ENCODE measurements at places on chromosomes 7 and 10.

DNA sequence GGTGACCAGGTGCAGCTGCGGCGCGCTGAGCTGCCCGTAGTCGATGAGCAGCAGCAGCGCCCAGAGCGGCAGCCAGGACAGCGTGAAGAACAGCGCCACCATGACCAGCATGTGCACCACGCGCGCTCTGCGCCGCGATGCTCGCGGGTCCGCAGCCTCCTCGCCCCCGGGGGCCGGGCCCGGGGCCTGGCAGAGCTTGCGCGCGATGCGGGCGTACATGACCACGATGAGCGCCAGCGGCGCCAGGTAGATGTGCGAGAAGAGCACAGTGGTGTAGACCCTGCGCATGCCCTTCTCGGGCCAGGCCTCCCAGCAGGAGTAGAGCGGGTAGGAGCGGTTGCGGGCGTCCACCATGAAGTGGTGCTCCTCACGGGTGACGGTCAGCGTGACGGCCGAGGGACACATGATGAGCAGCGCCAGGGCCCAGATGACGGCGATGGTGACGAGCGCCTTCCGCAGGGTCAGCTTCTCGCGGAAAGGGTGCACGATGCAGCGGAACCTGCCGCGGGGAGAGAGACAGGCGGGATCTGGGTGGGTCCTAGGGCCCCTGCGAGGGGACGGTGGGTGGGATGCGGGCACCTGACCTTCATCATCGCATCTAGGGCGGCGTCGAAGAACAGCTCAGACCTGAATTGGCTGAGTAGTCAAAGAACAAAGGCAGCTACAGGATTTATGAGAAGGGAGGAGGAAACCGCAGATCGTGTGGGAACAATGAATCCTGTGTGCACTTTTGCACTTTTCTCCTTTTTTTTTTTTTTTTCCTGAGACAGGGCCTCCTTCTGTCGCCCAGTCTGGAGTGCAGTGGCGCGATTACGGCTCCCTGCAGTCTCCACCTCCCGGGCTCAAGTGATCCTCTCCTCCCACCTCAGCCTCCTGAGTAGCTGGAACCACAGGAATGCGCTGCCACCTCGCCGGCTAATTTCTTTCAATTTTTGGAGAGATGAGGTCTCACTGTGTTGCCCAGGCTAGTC, 22.4 kb upstream of the PPA1 start:
- peak; percentile 24 for ATAC-seq

- ATAC-seq = no peak
Measured at GRCh38 chr7:54632696-54633095, 90.5 kb downstream of the VSTM2A start.

DNA sequence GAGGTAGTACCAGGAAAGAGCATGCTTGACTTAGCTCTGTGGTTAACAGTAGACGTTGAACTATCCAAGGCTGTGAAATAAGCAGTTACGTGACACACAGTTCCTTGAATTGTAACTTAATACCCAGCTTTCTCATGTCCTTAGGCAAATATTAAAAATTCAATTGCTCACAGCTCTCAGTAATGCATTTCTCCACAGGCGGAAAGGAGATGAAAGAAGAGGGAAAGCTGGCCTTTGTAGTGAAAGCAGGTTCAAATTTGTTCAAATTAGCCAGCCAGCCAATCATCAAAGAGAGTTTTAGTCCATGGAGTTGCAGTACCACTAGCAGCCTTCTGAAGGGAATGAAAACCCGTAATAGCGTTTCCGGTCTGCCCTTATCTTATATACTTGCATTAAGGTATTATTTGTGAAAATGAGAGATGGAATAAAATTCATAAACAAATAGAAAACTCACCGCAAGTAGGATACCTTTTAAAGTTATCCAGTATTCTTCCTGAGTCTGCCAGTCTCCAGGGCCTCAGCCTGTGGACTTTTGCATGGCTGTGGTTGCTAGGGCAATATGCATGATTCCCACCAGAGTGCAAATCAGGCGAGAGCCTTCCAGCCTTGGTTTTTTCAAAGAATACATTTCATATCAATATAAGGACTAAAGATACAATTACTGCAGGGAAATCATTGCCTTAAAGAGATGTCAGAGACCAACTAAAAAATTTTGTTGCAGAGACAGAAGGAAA, 795.5 kb downstream of the TNS3 start:
- ATAC-seq = peak; percentile 66

- peak; percentile 34 for ATAC-seq
Measured at GRCh38 chr7:44284216-44284615, 41.2 kb downstream of the CAMK2B start.

DNA sequence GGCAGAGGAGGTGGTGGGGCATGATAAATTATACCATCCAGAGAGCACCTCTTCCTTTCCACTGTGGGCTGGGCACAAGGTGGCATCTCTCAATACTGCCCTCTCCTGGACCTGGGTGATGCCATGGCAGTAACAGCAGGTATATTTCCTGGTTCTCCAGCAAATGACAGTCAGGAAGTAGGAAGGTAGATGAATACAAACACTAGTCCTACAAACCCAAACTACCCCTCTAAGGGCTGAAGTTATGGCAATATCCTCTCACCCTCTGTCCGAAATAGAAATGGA, 1004.9 kb downstream of the KCNMA1 start:
- ATAC-seq = no peak

DNA sequence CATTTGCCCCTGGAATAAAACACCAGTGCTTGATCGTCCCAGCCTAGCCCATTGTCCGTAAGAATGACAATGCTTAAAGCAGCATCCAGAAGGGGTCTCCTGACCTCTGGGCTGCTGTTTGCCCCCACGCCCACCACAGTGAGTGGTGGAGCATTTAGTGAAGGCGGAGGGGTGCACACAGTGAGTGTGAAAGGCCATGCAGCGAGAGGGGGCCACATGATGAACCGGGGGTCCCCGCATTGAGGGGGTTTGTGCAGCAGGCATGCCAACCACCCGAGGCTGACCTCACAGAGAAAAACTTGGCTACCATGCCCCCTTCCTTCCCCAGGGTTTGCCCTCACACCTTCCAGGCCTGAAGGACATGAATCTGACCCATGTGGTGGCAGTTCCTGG, 28.4 kb downstream of the CPXM2 start:
- no peak for ATAC-seq

DNA sequence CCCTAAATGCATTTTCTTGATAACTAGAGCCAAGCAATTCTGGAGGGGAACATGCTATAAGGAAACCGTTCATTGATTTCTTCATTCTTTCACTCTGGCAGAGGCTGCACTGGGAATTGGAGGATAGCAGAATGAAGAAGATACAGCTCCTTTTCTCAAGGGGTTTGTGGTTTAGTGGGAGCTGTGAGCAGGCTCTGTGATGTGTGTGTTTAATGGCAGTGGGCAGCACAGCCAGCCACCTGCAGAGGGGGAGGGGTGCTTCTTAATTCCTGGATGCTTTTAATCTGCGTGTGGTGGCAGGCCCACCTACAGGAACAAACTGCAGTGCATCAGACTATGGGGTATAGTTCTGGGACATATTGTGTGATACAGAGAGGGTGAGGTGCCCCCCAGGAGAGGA, 31.9 kb downstream of the RPS24 start:
- no peak for ATAC-seq

DNA sequence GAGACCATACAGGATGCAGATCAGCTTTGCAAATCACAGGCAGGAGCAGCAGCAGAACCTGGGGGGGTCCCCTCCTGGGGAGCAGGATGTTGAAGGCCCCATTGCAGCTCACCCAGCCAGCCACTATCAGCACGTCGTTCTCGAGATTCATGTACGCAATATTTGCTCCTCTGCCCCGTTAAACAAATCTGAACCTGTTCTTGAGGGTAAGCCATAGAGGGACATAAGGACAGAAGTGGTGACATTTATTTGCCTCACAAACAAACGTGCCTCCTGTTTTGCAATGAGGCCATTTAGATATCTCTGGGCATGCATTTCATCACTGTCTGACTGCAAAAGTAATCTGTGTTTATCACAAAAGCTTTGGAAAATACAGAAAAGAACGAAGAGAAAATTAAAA, 87.3 kb upstream of the BAIAP2L1 start:
- ATAC-seq = no peak

- no peak for ATAC-seq
Measured at GRCh38 chr7:103752995-103753394, 236.5 kb downstream of the RELN start.

GRCh38 chr10:52390388-52390787, 76.3 kb downstream of the DKK1 start:
- ATAC-seq = no peak

DNA sequence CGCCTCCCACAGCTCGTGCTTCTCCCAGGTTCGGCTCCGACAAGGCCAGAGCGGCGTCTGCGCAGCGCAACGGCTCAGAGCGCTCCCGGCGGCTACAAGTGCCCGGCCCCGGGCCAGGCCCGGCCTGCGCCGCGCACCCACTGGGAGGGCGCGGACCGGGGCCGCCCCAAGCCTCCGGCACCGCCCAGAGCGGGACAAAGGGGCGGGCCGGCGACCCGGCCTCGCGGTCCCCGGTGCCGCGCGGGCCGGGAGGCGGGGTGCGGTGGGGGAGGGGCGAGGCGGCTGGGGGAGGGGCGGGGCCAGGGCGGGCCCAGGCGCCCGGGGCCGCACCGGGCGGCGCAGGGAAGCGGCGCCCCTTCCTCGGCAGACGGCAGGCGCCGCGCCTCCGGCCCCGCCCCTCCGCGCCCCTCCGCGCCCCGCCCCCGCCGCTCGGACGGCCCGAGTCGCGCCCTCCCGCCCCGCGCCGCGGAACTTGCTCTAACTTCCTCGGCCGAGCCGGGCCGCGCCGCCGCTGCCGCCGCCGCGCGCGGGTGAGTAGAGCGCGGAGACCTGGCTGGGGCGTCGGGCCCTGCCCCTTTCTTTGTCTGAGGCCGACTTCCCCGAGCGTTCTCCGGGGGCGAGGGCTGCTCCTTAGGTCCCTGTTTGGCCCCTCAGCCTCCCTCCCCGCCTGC, at the start of gene TSPAN14:
Gene TSPAN14, plus strand, starts transcription at position 469 of the 671 bp plus-strand sequence. CDS start 34,924 bp downstream, outside the sequence.
- ATAC-seq = peak; percentile 76

GRCh38 chr7:36198854-36199266, 45.8 kb downstream of the EEPD1 start:
- ATAC-seq = no peak

DNA sequence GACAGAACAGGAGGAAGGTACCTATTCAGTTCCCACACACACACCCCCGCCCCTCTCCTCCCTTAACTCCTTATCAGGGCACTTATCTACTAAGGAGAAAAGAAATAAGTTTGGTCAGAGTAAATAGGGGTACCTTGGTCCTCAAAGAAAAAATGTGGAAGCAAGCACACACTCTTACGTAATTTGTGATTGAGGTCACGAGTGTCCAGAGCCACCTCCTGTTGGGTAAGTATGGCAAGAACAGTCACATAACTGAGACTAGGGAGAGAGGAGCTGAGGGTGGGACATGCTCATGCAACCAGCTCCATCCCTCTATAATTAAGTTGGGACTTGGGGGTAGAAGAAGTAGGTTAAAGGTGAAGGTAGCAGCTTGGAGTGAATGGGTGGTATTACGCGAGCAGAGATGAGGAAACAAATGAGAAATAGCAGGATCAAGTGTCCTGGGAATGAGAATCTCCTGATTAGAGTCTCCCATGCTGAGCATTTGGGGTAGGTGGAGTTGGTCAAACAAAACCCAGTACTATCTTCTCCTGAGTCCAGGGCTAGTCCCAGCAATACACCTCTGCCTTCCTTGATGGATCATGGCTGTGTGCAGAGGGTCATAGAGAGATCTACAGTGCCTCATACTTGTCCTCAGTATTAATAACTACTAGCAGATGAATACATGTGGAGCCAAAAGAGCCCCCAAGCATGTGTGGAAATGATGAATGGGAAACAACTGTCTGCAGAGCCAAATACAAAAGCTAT, 77.1 kb downstream of the GSAP start:
- no peak for ATAC-seq

- ATAC-seq = peak; percentile 90
Measured at GRCh38 chr7:148434181-148434757, 156.3 kb upstream of the C7orf33 start.

GRCh38 chr10:35004651-35005050, 85.5 kb downstream of the CUL2 start:
- ATAC-seq = no peak

- no peak for ATAC-seq
Measured at GRCh38 chr7:23474829-23475575, 4.7 kb upstream of the IGF2BP3 start.

- ATAC-seq = no peak
Measured at GRCh38 chr10:95860166-95860940, 47.4 kb upstream of the CC2D2B start.

DNA sequence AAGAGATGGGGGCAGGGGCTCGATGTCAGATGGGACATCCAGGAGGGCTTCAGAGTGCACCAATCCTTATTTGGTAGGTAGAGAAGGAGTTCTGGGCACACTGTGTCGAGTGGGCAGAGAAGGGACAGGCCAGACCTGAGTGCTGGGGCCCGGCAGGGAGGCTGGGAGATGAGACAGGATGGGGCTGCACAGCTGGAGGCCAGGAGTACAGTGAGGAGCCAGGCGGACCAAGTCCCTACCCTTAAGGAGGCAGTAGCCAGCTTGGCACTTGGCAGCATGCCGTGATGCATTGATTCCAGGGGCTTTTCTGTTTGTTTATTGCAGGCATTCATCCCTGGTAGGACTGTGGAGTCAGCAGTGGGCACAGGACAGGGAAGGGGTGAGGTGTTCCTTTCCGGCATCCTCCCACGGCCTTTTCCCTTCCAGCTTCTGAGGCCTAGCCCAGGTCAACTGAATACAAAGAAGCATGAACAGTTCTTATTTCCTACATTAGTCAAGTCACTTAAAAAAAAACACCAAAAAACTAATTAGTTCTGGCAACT, 168.8 kb upstream of the CDCA7L start:
- no peak for ATAC-seq

- ATAC-seq = peak; percentile 60
Measured at GRCh38 chr7:69411466-69411865, 186.8 kb upstream of the AUTS2 start.

GRCh38 chr7:50371551-50372021, 67.1 kb downstream of the IKZF1 start:
- ATAC-seq = no peak

DNA sequence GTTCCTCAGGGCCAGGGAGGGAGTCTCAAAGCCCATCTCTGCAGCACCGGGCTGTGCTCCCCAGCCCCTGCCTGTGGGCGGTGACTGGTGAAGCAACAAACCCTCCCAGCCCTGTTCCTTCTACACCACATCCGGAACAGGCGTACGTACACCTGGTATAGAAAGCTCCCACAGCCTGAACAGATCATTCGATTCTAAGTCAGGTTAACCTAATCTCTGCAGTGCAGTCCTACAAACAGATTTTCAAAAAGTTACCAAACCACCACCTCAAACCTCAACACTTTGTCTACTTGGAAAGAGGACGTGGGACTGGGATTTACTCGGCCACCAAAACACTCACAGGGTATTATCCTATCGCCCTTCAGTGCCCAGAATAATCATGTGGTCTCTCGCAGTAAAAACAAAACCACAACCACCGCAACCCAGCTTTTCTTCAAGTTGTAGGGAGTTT, 238.4 kb downstream of the DIP2C start:
- no peak for ATAC-seq

GRCh38 chr10:131874991-131875451, 25.8 kb upstream of the PPP2R2D start:
- ATAC-seq = peak; percentile 85
